Common myeloid progenitor, CD34-positive (primary cell): ENCODE measurements at places on chromosomes 4 and X.

DNA sequence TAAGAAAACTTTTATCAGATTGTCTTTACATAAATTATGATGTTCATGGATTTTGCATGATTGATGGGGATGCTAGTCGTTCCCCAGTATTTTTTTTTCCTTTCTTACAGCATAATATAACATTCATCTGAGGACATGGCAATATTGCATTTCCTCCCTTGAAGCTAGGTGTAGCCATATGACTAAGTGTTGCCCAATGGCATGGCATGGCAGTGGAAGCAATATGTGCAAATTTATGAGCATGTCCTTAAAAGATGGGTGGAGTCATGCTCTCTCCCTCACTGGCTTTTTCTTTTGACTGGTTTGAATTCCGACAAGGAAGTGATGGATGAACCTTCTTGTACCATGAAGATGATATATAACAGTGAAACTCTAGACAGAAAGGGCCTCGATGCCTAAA, 96.3 kb downstream of the BANK1 start:
- DNase-seq = no peak

- DNase-seq = no peak
Observed at GRCh38 chr4:16626945-16627344, 271.5 kb downstream of the LDB2 start.

DNA sequence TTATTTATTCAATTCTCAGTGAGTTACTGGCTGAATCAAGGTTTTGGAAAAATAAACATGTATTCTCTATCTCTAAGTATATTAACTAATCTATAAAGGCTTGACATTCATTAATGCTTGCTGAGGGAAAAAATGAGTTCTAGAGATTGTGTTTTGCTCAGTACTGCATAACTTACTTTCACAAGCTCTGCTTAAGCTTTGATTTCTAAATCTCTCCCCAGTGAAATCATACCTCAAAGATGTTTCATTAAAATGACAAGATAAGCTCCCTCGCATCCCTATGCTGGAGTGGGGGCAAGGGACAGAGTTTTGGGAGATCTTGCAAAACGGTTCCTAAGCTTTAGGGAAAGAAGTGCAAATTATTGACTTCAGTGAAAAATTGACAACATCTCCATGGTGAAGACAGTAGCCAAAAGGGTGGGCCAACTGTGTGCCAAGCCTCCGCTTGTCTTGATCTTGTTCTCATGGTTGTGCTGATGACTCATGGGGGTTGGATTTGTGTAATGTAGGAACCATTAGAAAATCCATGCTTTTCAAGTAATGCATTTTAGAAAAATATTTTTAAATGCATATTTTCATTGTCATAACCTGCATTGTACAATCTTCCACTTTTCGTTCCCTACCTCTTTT, 521.4 kb downstream of the RPA4 start:
- no peak for DNase-seq

GRCh38 chr4:15888515-15888914, 50.0 kb downstream of the FGFBP1 start:
- peak; percentile 39 for DNase-seq

DNA sequence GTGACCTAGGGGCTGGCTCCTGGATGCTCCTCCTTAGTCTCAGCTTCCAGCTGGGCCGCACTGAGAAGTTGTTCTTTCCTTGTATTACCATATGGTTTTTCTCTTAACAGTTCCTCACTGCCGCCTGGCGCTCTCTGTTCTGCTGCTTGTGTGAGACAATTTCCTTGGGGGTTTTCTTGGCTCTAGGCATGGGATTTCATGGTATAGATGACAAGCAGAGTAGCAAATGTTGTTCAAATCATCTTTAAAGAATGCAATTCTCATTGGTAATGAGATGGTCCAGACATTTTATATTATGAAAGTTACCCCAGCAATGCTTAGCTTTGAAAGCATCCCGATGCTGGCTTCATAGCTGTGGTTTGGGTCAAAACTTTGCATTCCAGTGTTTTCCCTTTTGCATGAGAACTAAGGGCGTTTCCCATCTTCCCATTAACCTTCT, 37.6 kb downstream of the SEPTIN11 start:
- peak; percentile 35 for DNase-seq

DNA sequence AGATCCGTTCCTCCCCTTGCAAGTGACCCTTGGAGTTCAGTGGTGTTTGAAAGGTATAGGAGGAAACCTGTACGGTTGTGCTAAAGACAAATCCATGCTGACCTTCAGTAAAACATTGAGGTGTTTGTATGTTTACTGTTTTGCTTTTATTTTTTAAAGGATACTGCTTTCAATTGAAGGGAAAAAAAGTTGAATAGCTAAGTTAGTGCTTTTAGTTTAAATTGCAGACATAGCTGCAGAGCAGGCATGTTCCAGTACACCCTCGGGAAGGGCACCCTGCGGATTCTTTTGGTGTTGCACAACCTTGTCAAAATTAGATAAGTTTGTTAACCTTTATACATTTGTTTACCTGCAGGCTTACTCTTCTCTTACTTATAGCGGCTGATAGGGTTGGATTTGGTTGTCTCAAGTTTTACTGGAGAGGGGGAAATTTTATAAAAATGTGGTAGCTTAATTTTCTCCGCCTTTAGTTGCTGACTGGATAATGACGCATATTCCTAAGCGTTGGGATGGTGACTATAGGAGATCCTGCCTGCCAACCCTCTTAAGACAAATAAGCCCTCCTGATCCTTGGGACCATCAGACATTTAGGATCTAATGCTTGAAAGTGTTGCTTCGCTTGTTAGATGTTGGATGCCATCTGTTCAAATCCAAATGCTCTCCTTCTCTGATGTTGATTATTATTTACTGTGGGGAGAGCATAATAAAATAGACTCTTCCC, 2.0 kb downstream of the RAPGEF2 start:
- peak; percentile 81 for DNase-seq

GRCh38 chr4:9867751-9868425, 86.5 kb downstream of the DRD5 start:
- DNase-seq = no peak

GRCh38 chrX:156003486-156004185, 6.1 kb downstream of the IL9R start:
- DNase-seq = no peak

DNA sequence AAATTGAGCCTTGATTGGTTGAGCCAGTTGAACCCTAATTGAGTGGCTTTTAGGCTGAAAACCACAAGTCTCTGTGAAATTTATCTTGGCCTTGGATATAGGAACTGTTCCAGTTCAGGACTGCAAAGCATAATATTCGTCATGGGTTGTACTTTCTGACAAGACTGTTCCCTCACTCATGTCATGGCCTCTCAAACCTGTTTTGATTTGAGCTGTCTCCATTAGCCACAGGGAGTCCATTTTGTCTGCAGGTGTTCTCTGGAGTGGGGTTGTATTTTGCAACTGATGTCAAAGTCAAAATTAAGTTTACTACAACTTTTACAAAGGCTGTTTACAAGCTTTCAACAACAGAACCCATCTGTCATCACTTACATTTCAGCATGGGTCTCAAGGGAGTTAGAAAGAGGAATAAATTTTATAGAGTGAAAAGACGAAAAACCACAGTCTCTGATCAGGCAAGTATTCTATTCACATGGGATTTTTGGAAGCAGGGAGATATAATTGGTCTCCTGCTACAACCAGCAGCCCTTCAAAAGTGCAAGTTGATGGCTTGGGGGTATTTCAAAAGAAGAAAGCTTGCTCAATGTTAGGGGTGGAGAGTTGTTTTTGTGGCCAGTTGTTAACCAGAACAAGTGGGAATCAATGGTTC, 1716.3 kb downstream of the C4orf33 start:
- no peak for DNase-seq

DNA sequence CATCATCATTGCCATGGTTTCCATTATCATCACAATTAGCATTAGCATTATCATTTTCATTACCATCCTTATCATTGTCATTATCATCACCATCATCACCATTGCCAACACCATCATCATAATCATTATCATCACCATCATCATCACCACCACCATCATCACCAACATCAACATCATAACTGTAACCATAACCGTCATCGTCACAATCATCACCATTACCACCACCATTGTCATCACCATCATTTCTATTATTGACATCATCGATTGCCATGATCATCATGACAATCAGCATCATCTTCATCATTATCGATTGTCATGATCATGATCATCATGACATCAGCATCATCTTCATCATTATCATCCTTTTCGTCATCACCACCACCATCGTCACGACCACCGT, 88.9 kb upstream of the MSX1 start:
- DNase-seq = no peak

- DNase-seq = peak; percentile 67
Observed at GRCh38 chr4:121098266-121098665, 25.9 kb upstream of the NDNF start.

- peak; percentile 67 for DNase-seq
Observed at GRCh38 chr4:123232439-123232838, 164.2 kb upstream of the SPRY1 start.

DNA sequence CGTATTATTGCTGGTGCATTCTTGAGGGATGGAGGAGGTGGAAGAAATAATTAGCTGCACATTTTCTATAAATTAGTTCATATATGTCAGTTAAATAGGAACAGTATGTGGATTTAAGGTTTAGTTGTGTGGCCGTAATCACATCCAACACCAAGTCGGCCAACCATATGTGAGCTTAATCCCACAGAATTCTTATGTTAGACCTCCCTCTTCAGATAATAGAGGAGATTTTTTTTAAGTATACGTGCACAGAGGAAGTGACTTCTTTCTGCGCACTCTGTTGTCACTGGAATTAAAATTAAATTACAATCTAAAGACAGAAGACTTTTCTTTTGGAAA, 2.1 kb downstream of the SEPTIN11 start:
- DNase-seq = no peak

DNA sequence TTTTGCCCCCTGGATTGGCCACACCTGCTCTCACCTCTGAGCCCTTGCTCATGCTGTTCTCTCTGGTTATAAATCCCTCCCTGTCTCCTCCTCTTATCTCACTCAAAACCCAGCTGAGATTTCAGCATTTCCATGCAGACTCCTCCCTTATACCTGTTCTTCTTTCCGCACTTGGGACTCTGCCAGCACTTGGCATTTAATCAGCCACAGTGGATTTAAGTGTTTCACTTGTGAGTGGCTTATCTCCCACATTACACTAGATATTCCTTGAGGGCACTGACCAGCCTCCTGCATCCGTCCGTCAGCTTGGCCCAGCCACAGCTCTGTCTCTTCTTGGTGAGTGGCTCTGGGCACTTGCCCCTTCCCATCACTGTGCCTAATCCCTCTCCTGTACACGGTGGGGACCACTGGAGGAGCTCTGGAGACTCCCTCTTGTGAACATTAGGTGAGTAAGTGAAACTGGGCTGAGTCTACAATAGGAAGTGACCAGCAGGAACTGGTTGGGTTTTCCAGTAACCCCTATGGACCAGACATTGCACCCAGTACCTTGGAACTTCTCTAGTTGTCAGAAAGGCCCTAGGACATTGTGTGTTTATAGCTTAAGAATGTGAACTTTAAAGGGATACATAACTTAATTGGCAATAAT, 19.9 kb downstream of the FGFBP1 start:
- no peak for DNase-seq

DNA sequence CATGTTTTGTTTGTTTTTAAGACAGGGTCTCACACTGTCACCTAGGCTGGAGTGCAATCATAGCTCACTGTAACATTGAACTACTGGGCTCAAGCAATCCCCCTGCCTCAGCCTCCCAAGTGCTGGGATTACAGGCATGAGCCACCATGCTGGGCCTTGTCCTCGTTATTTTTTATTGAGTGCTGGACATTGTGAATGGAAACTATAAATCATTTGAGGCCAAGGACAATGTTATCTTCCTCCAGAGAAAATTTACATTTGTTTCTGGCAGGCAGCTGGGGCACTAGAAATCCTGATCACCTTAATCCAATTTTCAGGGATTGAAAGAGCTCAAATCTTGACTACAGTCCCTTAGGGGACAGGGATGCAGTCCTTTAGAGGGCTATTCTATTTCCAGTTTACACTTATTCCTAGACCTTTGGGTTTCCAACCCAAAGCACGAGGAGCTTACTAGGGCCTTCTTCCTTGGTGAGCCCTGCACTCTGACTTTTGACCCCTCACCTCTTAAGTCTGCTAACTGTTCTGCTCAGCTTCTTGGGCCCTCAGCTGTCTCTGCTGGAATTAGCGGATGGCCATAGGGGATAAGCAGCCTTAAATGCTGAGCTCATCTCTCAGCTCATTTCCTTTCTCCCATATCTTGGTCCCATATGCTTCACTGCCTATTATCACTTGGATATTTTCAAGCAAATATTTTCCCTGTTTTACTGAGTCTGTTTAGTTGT, 23.0 kb upstream of the PDZD4 start:
- no peak for DNase-seq

DNA sequence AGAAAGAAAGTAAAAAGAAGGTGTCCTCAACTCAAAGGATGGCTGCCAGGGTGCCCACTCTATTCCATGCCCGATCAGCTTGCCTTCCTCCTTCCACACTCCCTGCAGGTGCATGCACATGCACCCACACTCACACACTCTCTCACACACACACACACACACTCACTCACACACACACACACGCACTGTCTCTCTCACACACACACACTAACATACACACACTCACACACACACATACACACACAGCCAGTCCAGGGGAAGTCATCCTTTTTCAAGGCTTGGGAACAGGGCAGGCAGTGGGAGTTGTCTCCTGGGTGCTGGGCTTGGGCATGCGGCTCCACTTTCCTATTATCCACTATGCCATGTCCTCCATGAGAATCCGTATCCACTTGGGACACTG, 50.4 kb downstream of the CRMP1 start:
- no peak for DNase-seq

- DNase-seq = no peak
Observed at GRCh38 chr4:72118017-72118416, 86.2 kb downstream of the NPFFR2 start.

DNA sequence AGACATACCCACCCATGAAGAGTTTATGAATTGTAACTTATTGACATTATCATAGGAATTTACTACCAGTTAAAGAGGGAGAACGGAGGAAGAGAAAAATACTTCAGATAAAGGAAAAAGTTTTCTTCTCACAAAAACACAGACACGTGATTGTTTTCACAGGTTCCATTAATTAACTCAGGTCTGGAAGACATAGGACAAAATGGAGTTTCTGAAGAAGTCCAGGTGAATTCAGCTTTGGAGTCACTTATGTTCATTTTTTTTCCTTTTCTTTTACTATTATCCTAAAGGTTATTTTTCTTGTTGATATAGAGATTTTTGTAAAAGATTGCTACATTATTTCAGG, 20.5 kb downstream of the NIPAL1 start:
- no peak for DNase-seq

DNA sequence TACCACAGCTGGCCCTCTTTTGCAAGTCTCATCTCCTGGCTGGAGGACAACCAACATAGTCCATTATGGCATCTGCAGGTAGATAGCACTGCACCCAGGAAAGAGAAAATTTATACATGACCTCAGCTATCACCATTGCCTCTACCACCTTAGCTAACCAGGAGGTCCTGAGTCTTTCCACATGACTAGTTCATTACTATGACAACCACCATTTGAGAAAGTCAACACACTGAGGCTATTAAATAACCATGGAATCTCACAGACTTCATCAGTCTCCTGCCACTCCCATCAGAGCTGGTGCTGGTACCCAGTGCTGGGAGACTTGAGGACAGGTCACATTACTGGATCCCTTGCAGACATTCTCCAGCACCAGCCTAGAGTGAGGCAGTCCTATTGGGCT, 285.9 kb downstream of the GBA3 start:
- no peak for DNase-seq

- no peak for DNase-seq
Observed at GRCh38 chrX:36609616-36610585, 398.3 kb upstream of the FAM47C start.

GRCh38 chr4:121252224-121252806, 88.2 kb upstream of the TNIP3 start:
- peak; percentile 44 for DNase-seq
